ENCODE measurements at places on chromosomes 1 and 21.

- no peak for DNase-seq
Observed at GRCh38 chr1:91559838-91560565, 59.4 kb downstream of the CDC7 start.

GRCh38 chr1:115958866-115959265 is 17.4 kb upstream of the SLC22A15 start:
- no peak for DNase-seq

- no peak for DNase-seq
Observed at GRCh38 chr1:111832521-111833155, 76.9 kb downstream of the DDX20 start.

GRCh38 chr1:25786887-25787759 is 12.9 kb upstream of the SELENON start:
- DNase-seq: no peak

Measured in CD8-positive, alpha-beta T cell (primary cell).